OCI-LY7 (cell line): ENCODE measurements at places on chromosomes 7 and 10. TPM values are rescaled to one million over a fixed set of nuclear protein-coding genes. Genes with fewer than 3 reads are reported as not detected.

- no peak for DNase-seq
Measured at GRCh38 chr10:51400392-51401096, 298.9 kb downstream of the CSTF2T start.

DNA sequence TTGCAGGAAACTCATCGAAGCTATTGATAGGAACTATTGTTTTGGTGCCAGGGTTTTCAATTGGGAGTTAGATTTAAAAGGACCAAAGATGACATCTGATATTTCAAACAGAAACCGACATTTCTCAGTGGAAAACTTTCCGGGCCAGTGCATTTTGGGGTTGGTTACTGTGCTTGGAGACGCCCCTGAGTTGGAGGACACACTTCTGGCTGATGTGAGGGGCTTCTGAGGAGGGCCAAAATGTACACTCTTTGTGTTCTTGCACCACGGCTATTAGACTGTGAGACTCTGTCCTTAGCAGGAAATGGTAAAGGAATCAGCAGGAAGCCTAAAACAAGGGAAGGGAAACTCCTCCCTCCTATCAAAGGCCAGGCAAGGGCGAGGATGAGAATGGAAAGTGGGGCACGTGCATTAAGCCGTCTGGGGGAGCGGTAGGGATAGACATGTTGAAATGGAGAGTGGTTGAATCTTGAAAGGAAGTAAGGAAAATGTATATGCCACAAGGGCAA is 1.8 kb upstream of the SRGN start:
- no peak for DNase-seq

Gene SCART1
- 10.9 and 15.2 TPM in 2 replicates for total RNA-seq

GRCh38 chr7:131483586-131483985 is 72.8 kb downstream of the PODXL start:
- DNase-seq: no peak

Gene CALML3
- total RNA-seq: not detected in 2 replicates
